Body of pancreas (tissue), 4 donors: ENCODE measurements at places on chromosomes 7 and 10. TPM values are rescaled to one million over a fixed set of nuclear protein-coding genes. Genes with fewer than 3 reads are reported as not detected.

DNA sequence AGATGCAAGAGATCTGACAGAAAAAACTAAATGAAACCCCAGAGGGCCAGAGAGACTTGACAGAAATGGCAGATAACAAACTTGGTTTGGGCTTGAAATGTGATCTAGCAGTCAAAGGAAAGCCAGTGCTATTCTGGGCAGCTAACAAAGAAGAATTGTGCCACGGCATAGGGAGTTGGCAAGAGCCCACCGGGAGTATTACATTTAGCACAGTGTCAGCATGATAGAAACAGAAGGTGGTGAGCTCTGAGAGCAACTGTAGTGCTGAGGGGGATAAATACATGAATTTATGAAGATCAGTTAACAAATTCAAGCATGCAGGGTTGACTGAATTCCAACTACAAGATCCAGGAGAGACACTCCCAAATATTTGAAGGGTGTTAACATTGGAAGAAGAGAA is 91.1 kb downstream of the AHCYL2 start:
- no peak for DNase-seq

- peak; percentile 37 for DNase-seq
These were observed 10.3 kb upstream of the ANKRD1 start for GRCh38 chr10:90930971-90931871.

DNA sequence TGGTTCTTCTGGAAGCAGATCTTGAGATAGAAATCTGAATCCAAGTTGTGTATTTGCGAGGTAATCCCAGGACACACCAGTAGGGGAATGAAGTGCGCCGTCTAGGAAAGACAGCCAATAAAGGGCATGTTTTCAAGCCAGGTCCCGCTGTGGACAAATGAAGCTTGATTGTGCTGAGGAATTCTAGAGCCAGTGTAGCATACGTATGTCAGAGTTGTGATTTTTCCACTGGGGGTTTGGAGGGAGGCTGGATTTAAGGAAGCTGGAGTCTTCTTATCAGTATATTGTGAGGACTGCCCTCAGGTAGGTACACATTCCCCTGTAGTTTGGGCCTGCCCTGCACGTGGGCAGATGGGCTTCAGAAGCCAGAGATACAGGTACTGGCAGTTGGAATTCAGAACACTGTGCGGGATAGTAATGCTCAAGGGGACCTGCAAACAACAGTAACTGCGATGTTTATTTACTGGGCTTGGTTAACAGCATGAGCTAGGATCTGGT is 50.9 kb downstream of the GALNT11 start:
- DNase-seq, result peak; percentile 67

ZNF727 gene
- total RNA-seq, result 8.2 TPM

PRR15 gene
- total RNA-seq, result 4.7 TPM

GRCh38 chr7:97002555-97003261 is 2.6 kb upstream of the DLX6 start:
- DNase-seq, result no peak

GRCh38 chr7:44978511-44979366 is at the start of gene MYO1G:
MYO1G (minus strand) TSS chr7:44979015; CDS start chr7:44978961, 54 bp downstream.
- DNase-seq, result peak; percentile 67

- DNase-seq, result no peak
These were observed 538.5 kb downstream of the HTR7 start for GRCh38 chr10:90319188-90319914.

AEBP1 gene
- 51.9 TPM for total RNA-seq

SUFU gene
- total RNA-seq, result 6.6 TPM

DNA sequence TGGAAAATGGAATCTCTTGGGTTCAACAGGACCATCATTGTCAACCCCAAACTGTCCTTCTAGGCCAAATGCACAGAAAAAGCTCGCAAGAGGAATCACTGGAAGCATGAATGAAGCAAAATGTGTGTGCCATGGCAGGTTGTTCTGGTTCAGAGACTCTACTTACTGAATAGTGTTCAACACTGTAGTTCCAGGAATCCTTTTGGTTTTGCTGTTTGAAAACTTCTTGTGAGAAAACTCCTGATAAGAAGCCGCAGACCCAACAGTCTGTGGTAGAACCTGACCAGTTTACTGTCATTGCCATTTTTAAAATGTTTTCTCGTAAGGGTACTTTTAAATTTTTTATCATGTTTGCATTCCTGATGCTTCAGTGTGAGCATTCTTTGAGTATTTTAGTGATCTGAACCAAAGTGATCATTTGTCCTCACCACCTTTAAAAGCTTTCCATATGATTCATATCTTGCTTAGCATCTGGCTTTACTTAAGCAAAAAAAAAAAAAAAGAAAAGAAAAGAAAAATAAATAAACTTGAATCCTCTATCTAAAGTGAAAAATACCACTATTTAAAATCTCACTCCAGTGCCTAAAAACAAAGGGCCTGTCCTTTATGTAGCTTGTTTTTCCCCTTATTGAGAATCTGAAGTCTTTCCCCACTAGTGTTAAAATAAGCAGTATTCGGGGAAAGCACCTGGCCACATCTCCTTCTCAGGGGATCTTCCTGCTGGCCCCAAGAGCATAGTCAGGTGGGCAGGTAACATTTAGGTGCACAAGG is 92.4 kb downstream of the WNT2 start:
- DNase-seq, result no peak

DNA sequence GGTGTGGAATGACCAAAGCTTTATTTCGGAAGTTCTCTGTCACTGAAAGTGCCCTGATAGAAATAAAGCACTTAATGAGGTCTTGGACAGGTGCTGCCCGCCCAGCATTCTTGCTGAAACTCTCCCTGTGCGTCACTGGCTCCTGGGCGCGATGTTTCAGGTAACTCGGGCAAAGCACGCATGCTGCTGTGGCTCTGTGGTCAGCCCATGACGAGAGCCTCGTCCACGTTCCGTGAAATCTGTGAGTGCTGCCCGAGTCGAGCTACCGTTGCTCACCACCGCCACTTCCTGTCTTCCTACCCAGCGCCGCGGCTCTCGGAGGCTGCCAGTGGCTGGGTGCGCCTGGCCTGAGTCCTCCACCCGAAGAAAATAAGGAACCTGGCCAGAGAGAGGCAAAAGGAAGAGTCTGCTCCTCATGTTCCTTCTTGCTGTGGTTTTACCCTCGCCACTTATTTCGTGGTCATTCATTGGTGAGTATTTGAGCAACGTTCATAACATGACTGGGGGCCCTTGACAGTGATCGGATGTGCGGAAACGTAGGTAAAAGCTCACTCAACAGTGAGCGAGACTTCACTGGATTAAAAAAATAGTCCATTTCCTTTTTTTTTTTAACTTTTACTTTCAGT is 95.5 kb downstream of the MAP3K8 start:
- peak; percentile 17 for DNase-seq

STAG3 gene
- total RNA-seq, result not detected

PAPOLB gene
- under 0.01 TPM for total RNA-seq

DNA sequence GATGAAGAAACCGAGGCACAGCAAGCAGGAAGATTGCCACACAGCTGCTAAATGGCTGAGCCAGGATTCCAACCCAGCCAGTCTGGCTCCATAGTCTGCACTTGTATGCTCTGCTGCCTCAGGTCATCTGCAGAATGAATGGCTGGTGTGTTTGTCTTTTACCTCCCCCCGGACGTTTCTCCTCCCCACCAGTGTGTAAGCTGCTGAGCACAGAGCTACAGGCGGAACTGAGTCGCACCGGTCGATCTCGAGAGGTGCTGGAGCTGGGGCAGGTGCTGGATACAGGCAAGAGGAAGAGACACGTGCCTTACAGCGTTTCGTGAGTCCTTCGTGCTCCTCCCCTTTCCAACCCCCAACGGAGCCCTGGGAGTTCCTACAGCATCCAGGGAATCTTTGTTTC is 2.6 kb downstream of the CNPY4 start:
- DNase-seq, result no peak

DNA sequence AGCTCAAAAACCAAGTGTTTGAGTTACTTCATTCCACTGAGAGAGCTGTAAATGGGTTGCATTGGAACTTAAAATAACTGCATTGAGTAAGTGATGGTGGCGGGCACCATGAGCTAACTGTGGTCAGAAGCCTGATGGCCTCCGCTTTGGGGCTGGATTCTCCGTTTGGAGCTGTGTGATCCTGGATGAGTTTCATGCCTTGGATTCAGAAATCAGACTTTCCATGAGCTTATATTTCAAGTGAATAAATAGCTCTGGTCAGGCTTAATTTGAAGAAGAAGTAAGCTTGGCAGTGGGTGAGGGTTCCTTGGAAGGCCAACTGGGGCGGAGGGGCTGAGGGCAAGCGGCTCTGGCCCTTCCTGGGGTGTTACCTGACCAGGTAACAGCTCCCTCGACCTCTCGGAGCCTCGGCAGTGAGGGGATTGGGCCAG is 5.6 kb downstream of the HTRA1 start:
- no peak for DNase-seq

- no peak for DNase-seq
These were observed 32.5 kb downstream of the CCDC6 start for GRCh38 chr10:59873896-59874295.

DNA sequence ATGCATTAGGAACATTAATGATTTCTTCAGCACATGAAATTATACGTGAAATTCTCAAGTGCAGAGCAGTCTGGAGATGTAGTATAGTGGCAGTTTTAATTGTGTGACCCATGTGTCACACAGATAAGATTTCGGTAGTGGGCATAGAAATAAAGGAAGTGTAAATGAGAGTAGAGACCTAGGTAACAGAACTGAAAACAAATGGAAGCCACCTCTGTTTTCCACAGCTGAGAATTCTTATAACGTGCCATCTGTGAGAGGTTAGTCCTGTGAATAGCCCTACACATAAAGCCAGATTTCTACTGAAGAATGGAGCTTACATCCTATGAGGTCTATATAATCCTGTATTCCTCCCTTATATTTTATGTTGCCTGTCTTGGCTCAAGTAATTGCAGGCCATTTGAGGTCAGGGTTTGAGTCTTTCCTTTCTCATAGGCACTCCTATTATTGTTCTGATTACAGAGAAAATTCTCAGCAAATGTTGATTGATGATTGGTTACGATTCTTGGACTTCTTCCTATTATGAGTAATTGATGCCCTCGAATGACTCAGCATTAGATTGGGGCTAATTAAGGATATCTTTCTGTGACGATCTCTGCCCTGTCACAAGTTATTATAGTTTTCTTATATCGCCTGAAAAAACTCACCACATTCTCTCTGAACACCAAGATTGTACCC is 258.2 kb downstream of the KIF20B start:
- no peak for DNase-seq

CNPY1 gene
- total RNA-seq, result not detected

GRCh38 chr10:119401671-119402395 is 140.7 kb downstream of the RGS10 start:
- DNase-seq, result peak; percentile 24

GRCh38 chr10:11378835-11379234 is 232.6 kb downstream of the USP6NL start:
- no peak for DNase-seq

PITX3 gene
- total RNA-seq, result not detected

- DNase-seq, result no peak
These were observed 18.8 kb downstream of the FIGNL1 start for GRCh38 chr7:50431316-50431715.

- DNase-seq, result peak; percentile 65
These were observed 14.8 kb downstream of the DPCD start for GRCh38 chr10:101602761-101603398.

DNA sequence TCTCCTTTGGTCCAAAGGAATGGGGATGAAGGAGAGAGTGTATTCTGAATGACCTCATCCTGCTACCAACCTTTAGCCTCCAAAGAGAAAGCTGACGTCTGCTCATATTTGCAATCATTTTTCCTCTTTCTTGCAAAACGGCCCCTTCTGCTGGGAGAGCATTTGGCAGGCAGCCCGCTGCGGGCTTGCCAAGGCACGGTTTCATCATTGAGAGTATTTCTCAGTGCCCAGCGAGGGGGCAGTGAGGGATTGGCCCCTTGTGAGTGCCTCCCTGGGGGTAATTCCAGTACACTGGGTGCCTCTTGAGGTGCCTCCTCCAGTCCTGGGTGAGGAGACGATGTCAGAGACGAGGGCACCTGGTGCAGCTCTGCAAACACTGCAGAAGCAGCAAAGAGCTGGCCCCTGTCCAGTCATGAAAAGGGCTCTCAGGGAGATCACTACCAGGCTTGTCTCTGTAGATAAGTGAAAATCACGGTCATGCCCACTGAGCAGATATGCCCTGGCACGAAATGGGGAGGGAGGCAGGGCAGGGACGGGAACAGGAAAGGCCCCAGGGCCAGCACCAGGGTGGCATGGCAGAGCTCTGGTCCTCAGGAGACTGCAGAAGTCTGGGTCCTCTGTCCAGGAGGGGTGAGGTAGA is 48.7 kb upstream of the SHH start:
- DNase-seq, result peak; percentile 53

- DNase-seq, result no peak
These were observed 19.9 kb downstream of the PPP2R2D start for GRCh38 chr10:131920693-131921092.

LRRC4 gene
- under 0.01 TPM for total RNA-seq

- DNase-seq, result no peak
These were observed 1.2 kb upstream of the CHAT start for GRCh38 chr10:49612513-49613164.

GRCh38 chr7:14760730-14761478 is 141.6 kb downstream of the DGKB start:
- DNase-seq, result no peak

GRCh38 chr7:77757589-77757988 is 40.6 kb downstream of the TMEM60 start:
- no peak for DNase-seq

DNA sequence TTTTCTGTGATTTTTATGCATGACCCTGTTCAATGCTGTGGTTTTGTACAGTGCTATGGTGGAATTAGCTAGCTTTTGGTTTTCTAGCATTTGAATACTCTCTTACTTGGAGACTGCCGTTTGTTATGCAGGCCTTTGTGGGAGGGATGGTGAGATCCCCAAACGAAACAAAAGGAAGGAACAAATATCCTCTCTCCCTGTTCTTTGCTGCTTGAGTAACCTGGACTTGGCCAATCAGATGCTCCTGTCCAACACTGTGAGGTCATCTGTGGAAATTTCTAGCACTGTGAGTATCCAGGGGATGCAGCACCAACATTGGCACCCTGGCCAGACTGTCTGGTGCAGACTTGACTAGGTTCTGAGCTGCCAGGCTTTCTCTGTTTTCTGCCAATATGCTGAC is 314.4 kb downstream of the ANKRD30A start:
- DNase-seq, result no peak

DNA sequence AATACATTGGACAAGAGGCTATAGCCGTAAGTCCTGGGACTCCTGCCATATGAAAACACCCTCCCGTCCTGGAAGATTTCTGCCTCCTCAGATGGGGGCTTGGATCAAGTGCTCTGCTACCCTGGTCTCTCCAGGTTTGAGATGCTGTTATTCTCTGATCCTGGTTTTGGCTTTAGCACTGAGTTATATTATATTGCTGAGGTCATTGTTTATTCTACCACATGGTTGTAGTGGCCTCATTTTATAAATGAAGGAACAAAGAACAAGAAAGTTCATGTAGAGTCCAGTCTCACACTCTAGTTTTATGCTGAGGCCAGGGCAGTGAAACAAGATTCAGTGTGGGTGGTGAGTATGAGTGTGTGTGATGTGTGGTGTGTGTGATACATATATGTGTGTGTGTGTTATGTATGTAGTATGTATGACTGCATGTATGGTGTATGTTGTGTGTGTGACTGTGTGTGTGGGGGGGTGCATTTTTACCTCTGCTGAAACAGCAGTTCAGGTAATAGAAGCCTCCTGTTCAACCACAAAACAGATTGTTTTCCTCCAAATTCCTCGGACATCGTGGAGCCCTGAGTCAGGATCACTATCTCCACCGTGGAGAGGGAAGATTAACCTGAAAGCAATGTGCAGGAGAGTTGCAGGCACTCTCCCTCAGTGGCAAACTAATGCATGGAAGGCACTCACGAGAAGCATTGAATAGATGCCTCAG is 80.7 kb downstream of the C7orf25 start:
- DNase-seq, result no peak
